CD4-positive, alpha-beta T cell treated with Interleukin-12 subunit alpha and Interleukin-12 subunit beta, for 1 hour (primary cell): ENCODE measurements at places on chromosomes 6 and 20.

DNA sequence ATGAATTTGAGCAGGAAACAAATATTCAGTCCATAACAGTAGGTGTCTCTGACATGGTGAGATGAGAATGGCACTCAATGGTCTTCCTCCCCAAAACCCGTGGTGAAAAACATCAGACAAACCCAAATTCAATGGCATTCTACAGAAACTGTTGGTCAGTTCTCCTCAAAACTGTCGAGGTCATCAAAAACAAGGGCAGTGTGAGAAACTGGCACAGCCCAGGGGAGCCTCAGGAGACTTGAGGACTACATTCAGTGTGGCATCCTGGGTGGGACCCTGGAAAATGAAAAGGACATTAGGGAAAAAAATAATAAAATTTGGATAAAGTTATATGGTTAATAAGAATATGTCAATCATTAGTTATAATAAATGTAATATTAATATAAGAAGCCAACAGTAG is 40.6 kb downstream of the LBP start:
- DNase-seq, result no peak

DNA sequence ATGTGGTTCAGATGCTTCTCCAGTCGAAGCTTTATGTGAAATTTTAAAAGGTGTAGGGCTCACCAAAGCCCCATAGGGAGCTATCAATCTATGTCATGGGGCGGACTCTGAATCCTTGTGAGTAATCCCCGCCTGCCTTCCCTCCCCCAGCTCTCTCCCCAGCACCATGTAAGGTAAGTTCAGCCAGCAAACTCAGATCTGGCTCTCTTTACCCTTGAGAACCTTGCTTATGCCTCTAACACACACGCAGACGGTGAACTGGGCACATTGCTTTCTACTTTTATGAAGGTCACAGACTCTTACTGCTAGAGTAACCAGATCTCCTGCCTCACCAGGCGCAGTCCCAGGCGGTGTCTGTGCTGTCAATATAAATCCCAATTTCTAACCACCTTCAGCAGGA is 82.6 kb upstream of the CNKSR3 start:
- DNase-seq, result no peak

DNA sequence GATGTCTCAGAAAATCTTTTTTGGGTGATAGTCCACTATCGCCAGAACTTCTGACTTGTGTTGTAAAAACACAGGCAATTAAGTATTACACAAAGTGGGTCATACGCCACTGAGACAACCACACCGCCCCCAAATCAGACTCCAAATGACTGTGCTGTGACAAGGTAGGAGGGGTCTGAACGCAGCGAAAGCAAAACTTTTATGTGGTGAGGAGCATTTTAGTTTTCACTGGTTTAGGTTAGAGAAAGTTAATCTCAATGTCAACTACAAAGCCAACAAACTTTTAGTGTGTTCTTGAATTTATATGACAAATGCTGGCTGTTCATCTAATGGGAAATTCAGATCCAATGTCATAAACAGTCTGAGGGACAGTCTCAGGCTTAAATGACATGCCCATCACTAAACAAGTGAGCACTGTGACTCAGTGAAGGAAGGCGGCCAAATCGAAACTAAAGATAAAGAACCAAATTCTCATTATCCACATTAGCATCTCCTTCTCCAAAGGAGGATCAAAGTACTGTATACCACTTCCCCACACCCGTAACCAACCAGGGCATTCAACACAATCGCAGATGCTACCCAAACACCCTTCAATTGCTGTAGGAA is 186.7 kb downstream of the GJA10 start:
- peak; percentile 72 for DNase-seq

DNA sequence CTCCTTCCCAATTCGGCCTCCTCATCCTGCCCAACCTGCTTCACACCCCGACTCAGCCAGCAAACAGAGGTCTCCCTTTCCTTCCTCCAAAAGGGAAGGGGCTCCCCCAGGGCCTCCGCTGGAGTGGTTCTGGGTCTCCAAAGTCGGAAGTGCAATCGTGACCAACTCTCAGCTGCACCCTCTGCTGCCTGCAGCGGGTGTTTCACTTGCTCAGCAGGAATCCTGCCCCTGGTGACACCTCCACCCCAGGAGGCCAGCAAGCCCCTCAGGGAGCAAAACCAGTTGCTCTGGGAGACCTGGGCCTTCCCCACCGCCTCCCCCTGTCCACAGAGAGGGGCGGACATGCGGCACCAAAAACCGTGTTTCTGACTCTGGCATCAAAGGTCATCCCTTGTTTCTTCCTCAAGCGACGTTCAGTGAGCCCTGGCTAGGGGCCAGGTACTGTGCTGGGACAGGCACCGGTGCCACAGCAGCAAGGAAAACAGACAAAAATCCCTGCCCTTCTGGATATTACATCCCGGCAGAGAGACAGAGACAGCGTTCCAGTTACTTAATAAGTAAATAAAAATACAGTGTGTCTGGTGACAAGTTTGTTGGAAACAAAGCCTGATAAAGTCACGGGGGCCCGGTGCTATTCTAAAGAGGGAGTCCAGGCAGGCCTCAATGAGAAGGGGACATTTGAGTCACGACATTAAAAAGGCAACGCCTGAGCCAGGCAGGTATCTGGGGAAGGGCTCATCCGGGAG is 219.0 kb downstream of the BMP7 start:
- no peak for DNase-seq
